ENCODE measurements at places on chromosomes 5 and 9. TPM values are rescaled to one million over a fixed set of nuclear protein-coding genes. Genes with fewer than 3 reads are reported as not detected.

The DNLZ gene
- total RNA-seq: 23.6 TPM

The CNTFR gene
- total RNA-seq: 15.5 TPM

The QSOX2 gene
- 6.6 TPM for total RNA-seq

The GCNT4 gene
- 3.0 TPM for total RNA-seq

The MELK gene
- total RNA-seq: 0.52 TPM

The GDA gene
- total RNA-seq: not detected

The LTC4S gene
- total RNA-seq: 19.7 TPM

The OR1Q1 gene
- not detected for total RNA-seq

The CXCL14 gene
- total RNA-seq: 52.6 TPM

The FOXD1 gene
- 10.2 TPM for total RNA-seq

The ZNF354C gene
- total RNA-seq: 6.3 TPM

The MOB3B gene
- total RNA-seq: 4.0 TPM

The RNF224 gene
- not detected for total RNA-seq

The PTGER4 gene
- total RNA-seq: 10.1 TPM

The ZCCHC9 gene
- 21.8 TPM for total RNA-seq

The C9orf50 gene
- not detected for total RNA-seq

The SLC1A1 gene
- total RNA-seq: 2.5 TPM

The SPAG8 gene
- 0.76 TPM for total RNA-seq

All from posterior vena cava (tissue), 2 donors.